ENCODE measurements at places on chromosomes 1 and 21.

- DNase-seq = no peak
Measured at GRCh38 chr1:247385283-247385682, 30.7 kb upstream of the NLRP3 start.

DNA sequence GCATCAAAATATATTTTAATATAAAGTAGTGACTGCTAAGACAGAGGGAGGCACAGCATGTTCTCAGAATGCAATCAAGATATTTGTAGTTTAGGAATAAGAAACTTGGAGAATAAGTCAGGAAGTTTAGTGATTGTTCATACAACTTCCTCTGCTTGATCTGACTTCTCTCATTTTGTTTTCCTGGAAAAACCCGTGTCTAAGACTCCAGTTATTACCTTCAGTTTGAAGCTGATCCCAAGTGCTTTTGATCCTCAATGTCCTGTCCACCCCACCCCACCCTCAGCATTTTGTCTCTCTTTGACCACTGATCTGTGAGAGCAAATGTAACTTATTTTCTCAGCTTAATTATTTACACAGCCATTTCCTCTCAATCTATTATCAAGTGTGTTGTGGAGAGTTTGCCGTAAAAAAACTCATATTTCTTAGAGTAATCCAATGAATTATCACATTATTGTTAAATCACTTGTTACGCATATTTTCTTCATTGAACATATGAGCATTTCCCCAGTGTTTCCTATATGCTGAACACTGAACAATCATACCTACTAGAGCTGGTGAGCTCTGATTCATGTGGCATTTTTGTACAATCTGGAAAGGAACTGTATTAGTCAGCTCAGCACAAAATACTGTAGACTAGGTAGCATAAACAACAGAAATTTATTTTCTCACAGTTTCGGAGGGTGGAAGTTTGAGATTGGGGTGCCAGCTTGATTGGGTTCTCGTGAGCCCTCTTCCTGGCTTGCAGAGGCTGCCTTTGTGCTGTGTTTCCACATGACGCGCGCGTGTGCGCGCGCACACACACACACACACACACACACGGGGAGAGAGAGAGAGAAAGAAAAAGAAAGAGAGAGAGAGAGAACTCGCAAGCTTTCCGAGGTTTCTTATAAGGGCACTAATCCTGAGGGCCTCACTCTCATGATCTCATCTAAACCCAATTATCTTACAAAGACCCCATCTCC, 65.5 kb upstream of the DPYD start:
- no peak for DNase-seq

DNA sequence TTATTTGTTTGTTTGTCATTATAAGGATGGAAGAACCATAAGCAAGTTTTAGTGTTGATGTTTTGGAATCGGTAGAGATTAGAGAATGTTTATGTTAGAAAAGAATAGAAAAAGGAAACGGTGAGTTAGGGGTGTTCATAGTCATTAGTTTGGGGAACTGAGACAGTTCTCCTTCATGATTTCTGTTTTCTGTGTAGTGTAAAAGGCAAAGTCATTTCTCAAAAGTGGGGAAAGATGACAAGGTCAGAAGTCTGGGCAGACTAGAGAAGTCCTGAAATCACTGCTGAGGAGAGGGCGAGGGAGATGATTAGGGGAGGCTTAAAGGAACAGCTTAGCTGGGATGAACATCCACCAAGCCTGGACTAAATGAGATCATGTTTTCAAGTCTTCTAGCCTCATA, 498.9 kb downstream of the TTLL7 start:
- DNase-seq = no peak

DNA sequence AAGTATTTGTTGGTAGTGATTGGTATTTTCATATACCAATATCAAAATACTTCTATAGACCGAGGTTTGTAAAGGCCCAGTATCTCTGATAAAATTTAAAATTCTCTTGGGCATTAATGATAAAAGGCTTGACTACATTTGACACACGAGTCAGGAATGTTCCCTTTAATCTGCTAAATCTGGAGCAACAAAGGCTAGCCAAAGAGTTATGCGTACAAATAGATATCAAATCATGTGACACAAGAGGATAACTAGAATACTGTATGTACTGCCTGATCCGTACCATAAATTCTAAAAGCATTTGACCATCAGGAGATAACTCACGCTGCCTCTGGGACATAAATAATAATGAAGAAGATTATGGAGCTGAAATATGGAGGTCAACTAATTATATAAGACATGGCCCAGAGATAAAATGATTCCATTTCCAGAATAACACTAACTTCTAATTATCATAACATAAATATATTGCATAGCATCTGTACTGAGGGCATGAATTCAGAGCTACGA, 64.2 kb upstream of the SH3GLB1 start:
- DNase-seq = no peak

DNA sequence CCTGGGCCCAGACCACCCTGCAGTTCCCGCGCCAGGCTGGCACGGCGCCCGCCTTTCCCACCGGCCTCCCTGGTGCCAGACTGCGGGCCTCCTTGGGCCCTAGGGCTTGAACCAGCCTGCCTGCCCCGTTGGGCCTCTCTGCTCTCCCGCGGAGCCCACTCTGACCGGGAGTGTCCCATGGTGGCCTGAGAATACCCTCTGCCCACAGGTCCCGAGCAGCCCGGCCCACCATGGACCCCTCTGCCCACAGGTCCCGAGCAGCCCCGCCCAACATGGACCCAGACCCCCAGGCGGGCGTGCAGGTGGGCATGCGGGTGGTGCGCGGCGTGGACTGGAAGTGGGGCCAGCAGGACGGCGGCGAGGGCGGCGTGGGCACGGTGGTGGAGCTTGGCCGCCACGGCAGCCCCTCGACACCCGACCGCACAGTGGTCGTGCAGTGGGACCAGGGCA, 7.9 kb downstream of the MIB2 start:
- no peak for DNase-seq

- DNase-seq = peak; percentile 98
Measured at GRCh38 chr1:151311589-151312331, 15.5 kb downstream of the PI4KB start.

DNA sequence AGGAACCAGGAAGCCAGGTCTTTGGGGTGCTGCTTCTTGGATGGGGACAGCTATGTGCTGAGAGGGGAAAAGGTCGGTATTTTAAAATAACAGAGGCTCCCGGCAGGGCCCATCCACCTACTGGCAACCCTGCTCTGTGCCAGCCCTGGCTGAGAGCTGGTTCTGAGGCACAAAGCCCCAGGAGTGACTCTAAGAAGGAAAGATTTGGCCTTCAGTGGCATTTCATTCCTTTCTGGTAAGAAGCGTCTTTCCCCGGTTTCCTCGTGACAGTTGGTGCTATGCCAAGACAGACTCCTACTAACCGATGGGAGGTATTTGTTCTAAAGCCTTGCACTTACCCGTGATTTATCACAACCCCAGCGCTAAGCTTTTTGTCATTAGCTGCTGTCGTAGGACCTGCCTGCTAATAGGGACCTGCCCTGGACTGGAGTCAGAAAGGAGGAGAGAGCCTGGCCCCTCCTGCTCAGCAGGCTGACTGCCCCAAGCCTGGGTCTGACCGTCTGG, 123.1 kb upstream of the ADAR start:
- DNase-seq = no peak

DNA sequence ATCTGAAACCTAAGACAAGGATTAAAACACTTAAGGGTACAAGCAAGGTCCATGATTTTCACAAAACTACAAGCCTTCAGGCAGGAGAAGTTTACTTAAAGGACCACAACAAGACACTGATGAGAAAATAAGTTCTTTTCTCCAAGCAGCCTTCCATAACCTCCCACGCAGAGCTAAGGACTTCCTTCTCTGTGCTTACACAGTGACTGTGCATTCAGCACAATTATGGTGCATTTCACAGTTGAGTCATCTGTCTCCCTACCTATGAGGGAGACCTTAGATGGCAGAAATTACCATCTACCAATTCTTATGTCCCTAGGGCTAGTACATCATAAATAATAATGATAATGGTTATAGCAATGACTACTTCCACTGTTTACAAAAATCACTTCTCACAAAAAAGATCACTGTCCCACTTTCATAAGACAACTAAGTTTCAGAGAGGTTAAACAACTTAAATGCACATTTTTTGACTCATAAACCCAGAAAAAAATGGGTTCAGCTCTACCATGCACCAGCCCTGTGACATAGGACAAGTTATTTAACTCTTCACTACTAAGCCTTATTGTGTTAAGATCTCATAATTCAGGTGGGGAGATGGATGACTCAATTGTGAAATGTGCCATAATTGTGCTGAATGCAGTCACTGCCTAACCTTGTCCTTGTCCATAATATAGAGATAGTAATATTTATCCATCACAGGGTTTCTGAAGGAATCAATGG, 45.3 kb downstream of the TARBP1 start:
- peak; percentile 36 for DNase-seq

DNA sequence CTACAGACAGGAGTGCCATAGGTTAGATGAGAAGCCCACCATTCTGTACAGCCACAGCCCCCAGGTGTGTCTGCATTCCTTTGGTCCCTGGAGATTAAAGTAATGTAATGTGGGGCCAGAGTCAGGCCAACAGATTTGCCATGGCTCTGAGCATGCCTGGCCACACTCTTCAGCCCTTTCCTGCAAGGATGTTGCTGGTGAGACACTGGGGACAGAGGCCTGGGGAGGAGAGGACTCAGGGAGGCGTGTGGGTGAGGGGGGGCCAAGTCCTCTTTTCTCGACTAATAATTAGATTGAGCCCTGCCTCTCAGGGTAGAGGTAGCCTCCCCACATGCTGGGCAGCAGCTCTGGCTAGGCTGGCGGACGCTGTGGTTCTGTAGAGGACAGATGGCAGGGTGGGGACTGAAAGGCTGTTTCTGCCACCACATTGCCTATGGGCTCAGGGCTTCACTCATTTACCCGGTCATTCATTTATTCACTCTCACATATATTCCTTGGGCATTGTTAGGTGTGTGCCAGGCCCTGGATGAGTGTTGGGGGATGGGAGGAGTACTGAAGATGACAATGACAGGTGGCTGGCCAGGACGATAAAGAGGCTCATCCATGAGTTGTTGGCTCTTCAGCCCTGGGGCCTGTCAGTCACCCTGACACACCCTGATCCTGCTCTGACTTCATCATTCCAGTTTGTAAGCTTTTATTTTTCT, 7.1 kb upstream of the PRCC start:
- no peak for DNase-seq

GRCh38 chr1:24385160-24385940, 28.2 kb downstream of the STPG1 start:
- DNase-seq = no peak

DNA sequence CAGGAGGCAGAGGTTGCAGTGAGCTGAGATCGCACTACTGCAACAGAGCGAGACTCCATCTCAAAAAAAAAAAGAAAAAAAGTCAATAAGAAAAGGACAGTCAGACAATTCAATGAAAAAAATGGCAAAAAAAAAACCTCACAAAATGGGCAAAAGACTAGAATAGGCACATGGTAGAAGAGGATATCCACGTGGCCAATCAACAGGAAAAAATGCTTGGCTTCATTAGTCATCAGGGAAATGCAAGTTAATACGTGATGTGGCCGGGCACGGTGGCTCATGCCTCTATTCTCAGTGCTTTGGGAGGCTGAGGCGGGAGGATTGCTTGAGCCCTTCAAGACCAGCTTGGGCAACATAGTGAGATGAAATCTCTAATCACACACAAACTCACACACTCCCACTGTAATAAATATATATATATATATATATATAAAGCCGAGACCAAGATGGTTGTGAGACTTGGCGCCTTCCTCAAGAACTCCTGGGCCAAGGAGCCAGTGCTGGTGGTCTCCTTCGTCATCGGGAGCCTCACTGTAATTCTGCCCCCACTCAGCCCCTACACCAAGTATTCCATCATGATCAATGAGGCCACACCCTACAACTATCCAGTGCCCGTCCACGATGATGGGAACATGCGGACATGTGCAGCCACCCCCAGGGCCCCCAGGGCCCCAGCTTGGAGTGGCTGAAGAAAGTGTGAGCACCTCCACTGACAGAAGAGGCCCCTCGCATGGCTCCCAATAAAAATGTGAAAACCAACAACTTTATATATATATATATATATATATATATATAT, 22.9 kb upstream of the LEFTY2 start:
- DNase-seq = no peak

DNA sequence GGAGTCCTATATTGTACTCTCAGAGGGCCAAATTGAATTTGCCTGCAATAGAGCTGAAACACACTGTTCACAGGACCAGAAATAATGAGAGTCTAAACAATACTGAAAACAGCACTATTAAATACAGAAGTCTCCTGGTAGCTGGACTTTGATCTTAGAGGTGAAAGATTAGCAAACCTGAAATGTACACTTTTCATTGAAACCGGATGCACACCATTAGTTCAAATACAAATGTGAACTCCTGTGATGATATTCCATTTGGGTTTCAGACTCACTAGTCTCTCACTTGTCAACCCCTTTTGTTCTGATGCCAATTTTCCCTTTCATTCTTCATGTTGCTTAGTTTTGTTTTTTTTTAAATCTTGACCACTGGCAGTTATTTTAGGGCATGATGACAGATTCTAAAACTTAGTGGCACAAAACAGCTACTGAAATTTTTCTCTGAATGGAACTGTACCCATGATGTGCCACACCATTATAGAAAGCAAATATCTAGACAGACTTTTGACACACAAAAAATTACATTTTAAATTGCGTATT, 5.9 kb upstream of the TNFSF4 start:
- no peak for DNase-seq

DNA sequence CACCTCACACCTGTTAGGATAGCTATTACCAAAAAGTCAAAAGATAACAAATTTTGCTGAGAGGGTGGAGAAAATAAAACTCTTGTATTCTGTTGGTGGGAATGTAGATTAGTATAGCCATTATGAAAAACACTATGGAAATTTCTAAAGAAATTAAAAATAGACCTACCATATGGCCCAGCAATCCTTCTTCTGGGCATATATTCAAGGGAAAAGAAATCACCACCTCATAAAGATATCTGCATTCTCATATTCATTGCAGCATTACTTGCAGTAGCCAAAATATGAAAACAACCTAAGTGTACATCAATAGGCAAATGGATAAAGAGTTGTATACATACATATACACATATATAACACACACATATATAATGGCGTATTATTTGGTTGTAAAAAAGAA, 791.6 kb upstream of the RGS18 start:
- no peak for DNase-seq

DNA sequence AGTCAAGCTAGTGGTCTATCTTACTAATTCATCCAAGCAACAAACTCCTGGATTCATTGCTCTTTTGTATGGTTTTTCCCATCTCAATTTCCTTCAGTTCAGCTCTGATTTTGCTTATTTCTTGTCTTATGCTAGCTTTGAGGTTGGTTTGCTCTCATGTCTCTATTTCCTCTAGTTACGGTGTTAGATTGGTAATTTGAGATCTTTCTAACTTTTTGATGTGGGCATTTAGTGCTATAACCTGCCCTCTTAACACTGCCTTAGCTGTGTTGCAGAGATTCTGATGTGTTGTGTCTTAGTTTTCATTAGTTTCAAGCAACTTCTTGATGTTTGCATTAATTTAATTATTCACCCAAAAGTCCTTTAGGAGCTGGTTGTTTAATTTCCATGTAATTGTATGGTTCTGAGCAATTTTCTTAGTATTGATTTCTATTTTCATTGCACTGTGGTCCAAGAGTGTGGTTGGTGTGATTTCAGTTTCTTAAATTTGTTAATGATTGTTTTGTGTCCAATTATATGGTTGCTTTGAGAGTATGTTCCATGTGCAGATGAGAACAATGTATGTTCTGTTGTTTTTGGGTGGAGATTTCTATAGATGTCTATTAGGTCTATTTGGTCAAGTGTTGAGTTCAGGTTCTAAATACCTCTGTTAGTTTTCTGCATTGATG, 154.6 kb downstream of the PLPPR5 start:
- DNase-seq = no peak

- peak; percentile 79 for DNase-seq
Measured at GRCh38 chr1:246907472-246907871, 24.3 kb downstream of the AHCTF1 start.

- no peak for DNase-seq
Measured at GRCh38 chr1:234586304-234586703, 23.7 kb downstream of the IRF2BP2 start.

Data from suppressor macrophage (primary cell).